Kidney capillary endothelial cell (primary cell): ENCODE measurements at places on chromosomes 11 and 22.

- DNase-seq: no peak
These were observed 260.5 kb downstream of the NXPE2 start for GRCh38 chr11:114938799-114939198.

GRCh38 chr22:47395481-47395880 lies 633.0 kb downstream of the TBC1D22A start:
- peak; percentile 10 for DNase-seq

DNA sequence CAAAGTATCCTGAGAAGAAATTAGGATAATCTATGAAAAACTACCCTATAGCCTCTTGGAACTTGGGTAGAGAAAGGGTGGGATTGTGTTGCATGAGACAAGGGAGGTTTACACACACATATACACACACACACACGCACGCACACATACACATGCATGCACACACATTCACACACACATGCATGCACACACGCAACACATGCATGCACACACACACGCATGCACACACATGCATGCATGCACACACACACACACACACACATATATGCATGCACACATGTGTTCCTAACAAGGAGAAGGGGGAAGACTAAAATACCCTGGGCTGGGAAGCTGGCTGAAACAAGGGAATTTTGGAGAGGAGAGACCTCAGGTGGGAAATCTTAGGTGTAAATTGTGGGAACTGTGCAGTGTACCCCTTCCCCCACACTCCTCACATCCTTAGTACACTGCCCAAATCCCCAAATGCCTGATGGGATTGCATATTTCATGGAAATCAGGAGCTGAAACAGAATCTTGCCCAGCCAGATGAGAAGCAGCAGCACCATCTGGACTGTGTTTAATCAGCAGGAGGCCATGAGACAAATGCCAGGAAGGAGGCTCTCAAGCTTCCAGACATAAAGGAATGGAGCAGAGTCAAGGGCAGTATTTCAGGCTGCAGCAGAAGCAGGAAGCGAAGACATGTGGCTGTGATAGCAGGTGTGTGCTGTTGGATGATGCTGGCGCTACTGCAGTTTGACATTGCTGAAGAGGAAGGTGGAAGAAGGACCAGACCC lies 14.6 kb upstream of the POLD3 start:
- DNase-seq: no peak

DNA sequence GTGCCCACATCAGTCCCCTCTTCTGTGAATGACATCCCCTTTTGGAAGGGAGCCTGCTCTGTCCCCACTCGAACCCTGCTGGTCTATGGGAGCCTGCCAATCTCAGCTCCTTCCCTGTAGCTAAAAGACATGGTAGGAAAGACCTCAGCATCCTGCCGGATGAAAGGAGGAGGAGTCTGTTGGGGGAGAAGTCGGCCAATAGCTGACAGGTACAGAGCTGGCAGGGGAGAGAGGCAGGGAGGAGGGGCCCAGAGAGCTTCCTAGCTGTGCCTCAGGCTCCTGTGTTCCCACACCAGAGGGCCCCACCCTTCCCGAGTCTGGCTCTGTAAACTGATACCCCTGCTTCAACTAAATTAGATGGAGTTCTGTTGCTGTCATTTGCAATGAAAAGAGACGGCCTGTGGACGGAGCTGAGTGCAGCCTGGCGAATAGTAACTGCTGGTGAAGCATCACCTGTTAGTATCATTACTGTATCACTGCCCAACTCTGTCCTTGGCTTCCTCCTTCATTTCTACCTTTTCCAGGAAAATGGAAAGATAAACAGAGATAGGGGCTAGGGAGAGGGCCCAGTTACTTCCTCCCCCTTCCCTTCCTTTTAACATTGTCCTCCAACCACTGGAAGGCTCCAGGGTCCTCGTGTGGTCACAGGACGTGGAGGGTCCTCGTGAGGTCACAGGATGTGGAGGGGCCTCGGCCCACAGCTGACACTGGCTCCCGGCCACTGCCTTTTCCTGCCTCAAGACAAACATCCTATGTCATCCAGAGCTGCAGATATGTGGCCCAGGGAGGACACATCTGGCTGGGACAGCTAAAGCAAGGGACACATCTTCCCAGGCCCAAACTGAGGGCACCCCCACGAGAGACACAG lies 15.1 kb downstream of the FXYD6 start:
- DNase-seq: no peak

DNA sequence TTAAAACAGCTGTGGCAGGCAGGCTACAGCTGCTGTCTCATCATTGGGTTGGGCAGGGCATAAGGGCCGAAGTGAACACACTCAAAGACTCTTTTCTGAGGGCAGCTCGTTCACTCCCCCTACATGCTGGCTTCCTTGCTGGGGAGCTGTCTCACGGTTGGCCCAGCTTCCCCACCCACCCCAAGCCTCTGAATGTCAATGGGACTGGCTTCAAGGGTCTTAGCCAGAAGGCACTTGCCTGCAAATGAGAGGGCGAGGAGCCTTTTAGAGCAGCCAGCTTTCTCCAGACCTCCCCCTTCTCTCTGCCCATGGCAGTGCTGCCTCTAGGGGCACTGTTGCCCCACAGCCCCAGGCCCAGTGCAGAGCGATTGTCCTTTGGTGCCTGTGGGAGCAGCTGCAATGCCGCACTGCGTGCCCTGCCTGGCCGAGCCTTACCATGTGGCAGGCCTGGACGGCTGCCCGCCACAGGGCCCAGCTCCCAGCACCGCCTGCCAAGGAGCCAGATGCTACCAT lies 94.7 kb upstream of the RASSF10 start:
- no peak for DNase-seq

GRCh38 chr11:113488931-113489351 lies 13.7 kb upstream of the DRD2 start:
- no peak for DNase-seq

DNA sequence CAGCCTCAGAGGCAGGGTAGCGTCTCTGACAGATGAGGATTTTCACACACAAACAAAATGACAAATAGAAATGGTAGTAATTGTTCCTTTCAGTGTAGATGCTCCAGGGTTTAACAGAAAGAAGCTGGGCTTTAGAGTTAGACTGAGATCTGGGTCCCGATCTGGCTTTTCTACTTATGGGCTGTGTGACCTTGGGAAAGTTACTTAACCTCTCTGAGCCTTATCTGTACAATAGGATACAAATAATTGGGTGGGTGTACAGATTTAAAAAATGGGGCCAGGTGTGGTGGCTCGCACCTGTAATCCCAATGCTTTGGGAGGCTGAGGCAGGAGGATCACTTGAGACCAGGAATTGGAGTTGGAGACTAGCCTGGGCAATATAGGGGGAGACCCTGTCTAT lies 204.9 kb downstream of the CEP164 start:
- DNase-seq: no peak

DNA sequence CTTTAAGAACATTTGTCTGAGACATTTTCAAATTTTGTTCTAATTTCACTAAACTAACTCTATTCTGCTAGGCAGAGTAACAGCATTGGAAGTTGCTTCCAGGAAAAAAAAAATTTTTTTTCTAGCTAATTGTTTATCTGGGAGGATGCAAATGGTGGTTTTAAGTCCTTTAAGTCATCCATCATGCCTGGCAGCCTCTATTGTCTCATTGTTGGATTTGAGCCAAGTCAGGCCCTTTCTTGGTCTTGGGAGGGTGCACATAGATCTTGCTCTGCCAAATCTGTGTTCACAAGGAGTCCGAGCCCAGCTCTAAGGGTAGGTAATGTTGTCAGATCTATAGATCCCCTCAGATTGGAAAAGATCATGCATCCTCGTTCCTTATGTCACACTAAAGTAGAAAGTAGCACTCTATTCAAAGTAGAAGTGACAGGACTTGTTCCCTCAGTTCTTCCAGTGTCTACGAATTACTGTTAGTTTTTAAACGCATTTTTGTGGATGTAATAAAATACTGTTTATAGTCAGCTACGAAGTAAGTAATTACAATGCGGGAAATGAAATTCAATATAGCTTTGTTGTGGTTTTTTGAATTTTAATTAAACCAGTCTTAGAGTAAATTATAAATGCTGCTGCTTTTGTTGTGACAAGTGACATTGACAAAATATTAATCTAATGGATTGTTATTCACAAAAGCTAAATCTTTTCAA lies 166.0 kb upstream of the RASSF10 start:
- peak; percentile 81 for DNase-seq

- DNase-seq: no peak
These were observed 126.8 kb upstream of the RAG2 start for GRCh38 chr11:36724742-36725385.

DNA sequence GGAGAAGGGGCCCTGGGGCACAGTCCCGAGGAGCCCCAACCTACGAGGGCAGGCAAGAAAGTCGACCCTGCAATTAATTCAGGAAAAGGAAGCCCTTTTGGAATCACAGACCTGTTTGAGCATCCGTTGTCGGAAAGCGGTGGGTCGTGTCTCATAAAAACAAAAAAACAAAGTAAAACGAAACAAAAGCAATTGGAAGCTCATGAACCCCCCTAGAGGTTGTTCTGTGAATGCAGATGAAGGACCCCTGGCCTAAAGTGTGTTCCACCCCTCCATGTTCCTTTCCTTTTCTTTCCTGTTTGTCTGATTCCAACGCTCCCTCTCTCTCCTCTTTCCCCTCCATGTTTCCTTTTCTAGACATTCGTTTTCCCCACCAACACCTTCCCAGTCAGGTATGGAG lies 203.7 kb downstream of the GRIK4 start:
- DNase-seq: peak; percentile 21

DNA sequence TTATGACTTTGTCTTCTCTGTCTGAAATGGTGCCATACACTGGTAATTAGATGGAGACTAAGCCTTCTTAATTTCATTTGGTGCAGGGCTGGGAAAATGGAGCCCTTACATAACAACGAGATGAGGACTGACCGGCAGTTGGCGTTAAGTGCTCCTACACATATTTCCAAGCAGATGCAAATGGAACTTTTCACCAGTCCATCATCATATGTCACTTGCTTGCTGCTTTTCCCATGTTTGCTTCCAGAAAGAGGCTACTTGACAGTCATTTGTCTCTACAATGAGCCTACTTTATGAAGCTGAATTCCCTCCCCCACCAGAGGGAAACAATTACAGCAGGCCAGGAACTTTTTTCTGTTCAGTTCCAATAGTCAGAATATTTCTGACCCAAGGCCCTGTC lies 32.6 kb downstream of the SVIP start:
- DNase-seq: no peak

DNA sequence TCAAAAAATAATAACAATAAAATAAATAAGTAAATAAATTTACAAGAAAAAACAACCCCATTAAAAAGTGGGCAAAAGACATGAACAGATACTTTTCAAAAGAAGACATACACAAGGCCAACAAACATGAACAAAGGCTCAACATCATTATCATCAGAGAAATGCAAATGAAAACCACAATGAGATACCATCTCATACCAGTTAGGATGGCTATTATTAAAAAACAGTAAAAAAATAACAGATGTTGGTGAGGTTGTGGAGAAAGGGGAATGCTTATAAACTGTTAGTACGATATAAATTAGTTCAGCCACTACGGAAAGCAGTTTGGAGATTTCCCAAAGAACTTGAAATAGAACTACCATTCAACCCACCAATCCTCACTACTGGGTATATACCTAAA lies 44.6 kb downstream of the PRCP start:
- no peak for DNase-seq

- no peak for DNase-seq
These were observed 8.4 kb upstream of the MMP20 start for GRCh38 chr11:102633385-102634026.

DNA sequence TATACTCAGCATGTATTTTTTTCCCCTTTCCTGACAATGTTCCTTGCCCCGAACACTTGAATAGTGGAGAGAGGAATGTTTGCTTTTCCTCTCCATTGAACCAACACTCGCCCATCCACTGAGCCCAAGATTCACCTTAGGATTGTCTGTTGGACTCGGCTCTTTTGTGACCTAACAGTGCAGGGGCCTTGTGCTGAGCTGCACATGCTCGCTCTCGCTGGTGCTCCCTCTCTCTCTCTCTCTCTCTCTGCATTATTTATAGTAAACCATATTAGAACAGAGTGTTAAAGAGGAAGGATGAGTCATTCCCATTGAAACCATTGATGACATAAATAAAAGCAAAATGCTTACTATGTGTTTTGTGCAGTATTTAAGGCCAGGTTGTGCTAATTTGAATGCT lies 20.7 kb downstream of the ZBTB16 start:
- peak; percentile 78 for DNase-seq

GRCh38 chr11:75100314-75100713 lies 3.6 kb upstream of the OR2AT4 start:
- DNase-seq: peak; percentile 28

GRCh38 chr11:94046796-94047195 lies 25.6 kb downstream of the HEPHL1 start:
- DNase-seq: no peak

- DNase-seq: no peak
These were observed 316.8 kb upstream of the MPPED2 start for GRCh38 chr11:30902929-30903328.
